HepG2 (cell line): ENCODE measurements at places on chromosomes 5 and 9. TPM values are rescaled to one million over a fixed set of nuclear protein-coding genes. Genes with fewer than 3 reads are reported as not detected.

Gene NIPAL4
- polyA plus RNA-seq = not detected in 2 replicates

Gene CCDC69
- 12.2 and 14.4 TPM in 2 replicates for polyA plus RNA-seq

Gene WNT8A
- polyA plus RNA-seq = 0.04 TPM in 1 of 2 replicates, not detected in the other

Gene GPX8
- 0.55 and 0.94 TPM in 2 replicates for polyA plus RNA-seq

DNA sequence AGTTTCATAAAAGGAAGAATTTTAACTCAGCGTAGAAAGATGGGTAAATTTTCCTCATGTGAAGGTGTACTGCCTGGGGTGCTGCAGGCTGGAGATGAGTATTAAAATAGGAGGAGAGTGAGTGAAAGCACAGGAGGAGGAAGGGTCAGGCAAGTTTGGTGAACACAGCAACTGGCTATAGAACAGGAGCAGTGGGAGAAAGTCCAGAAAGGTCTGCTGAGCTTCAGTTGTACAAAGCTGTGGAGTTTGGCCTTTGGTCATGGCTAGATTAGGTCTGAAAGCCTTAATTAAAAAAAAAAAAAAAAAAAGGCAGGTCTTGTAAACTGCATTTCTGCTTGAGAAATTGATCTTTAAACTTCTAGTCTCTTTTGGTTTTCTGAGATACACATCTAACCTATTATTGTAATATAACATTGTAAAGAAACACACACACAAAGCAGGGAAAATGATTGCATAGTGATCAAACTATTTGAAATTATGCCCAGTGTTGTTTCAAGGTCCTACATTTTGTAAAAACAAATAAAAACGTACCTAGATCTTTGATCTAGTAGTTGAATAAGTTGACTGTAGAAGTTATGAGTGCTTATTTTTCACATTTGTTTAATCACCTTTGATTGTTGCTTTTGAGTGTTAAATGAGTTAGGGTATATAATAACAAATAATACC lies 43.6 kb downstream of the MAP3K1 start:
- no peak for DNase-seq

- no peak for DNase-seq
Measured at GRCh38 chr5:107806705-107807104, 136.0 kb upstream of the EFNA5 start.

- no peak for DNase-seq
Measured at GRCh38 chr5:143249851-143250250, 153.6 kb downstream of the NR3C1 start.
